ENCODE measurements at places on chromosomes 16 and 17.
A peak's percentile ranks its signal among the peaks of the same experiment; 100 is the strongest.

DNA sequence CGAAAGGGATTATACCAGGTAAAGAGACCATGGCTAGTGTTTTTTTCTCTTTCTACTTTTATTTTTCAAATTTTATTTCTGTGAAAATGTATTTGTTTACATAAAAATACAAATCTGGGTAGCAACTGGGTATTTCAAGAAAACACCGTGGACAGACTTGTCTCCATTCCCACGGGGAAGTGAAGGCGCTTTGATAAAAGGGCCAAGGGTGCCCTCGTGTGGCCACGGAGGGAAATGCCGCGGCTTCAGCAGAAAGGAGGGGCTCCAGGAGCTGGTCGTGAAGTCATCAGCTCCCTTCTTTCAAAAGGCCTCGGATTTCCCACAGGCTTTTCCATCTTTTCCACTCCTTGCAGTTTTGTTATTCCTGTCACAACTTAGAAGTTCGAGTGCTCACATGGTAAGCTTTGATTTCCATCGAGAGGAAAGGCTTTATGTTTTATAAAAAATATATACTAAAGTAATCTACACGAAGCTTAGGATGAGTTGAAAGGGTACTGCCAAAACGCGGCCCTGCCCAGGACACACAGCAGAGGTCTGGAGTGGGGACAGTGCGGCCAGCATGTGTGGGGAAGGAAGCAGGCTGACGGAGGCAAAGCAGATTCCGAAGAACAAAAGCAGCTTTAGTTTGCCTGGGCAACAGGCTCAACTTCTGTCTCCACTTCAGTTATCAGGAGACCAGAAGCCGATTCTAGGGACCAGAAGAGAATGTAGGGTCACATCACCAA is 15.3 kb upstream of the MNT start:
- peak; percentile 93 for DNase-seq

DNA sequence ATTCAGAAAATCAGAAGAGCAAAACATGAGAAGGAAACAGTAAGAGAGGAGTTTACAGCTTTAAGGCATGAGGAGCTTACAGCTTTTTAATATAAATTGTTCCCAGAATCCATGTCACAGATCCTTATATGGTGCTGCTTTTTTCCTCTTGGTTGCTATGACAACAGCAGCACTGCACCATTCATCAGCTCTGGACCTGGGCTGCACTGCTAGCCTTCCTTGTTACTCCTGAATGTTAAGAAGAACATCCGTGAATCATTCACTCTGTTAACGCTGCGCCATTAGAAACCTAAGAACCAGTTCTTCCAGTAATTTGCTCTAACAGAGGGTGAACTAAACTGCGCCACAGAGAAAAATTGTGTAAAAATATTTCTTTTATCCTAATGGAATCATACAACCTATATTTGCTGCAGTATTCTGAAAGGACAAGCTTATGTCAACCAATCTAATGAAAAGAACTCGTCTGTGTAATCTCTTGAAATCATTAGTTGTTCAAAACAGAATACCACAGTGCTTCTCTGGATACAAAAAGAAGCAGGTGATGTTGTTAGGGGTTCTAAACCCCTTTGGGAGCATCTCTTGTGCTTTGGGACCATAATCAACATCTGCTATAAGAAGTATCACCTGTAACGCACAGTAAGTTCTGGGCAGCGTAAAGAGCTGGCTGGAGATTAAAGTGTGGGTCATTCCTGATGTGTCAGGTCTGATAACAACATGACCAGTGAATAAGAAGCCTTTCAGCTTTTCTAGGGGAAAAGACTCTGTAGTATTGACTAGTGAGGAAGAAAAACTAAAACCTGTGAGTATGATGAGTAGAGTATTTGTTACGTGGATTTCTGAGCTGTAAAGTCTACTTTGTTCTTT is 151.2 kb downstream of the TANC2 start:
- no peak for DNase-seq

- no peak for DNase-seq
Measured at GRCh38 chr16:22235839-22236745, 30.0 kb downstream of the EEF2K start.

DNA sequence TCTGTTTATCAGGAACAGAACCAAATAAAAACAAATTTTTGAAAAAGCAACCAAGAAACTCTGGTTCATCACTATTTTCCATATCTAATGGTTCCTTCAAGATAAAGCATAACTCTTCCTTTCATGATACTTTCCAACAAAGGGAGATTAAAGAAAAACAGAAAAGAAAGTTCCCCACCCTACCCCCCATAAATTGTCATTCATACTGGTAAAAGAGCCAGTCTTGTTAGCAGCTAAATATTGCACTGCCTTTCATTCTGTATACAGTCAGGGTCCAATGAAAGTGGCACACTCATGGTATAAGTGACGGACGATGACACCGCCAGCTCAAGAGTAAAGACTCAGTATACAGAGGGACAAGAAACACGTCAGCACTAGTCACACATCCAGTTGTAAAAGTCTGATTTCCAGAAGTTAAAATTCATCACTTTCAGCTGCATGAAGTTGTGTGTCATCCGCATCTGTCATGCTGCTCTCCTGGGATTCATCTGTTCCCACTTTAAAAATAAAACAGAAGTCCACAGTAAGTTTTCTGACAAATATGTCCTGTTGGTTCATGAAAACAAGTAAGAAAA is 68.5 kb downstream of the CDC27 start:
- no peak for DNase-seq

GRCh38 chr16:4216596-4216995 is 25.3 kb downstream of the SRL start:
- DNase-seq, result no peak

GRCh38 chr16:21101631-21102420 is 48.8 kb downstream of the DNAH3 start:
- no peak for DNase-seq

GRCh38 chr17:38877130-38877851 is 7.4 kb downstream of the LASP1 start:
- no peak for DNase-seq

- DNase-seq, result no peak
Measured at GRCh38 chr16:11668623-11669379, 546 bp downstream of the SNN start.

DNA sequence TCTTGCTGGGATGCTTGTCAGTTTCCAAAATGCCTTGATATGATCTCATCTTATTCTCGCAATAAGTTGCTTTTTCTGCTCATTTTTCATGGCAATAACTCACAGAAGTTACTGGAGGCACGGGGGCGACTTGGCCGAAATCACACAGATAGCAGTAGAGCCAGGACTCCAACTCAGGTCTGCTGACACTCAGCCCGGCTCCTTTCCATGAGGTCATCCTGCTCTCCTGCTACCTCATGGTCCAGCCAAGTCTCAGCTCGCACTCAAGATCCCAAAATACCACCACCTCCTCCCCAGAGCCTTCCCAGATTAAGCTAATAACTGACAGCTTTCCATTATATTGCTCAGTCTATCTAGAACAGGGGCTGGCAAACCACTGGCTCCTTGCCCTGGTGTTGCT is 269.5 kb downstream of the MAP2K4 start:
- no peak for DNase-seq

DNA sequence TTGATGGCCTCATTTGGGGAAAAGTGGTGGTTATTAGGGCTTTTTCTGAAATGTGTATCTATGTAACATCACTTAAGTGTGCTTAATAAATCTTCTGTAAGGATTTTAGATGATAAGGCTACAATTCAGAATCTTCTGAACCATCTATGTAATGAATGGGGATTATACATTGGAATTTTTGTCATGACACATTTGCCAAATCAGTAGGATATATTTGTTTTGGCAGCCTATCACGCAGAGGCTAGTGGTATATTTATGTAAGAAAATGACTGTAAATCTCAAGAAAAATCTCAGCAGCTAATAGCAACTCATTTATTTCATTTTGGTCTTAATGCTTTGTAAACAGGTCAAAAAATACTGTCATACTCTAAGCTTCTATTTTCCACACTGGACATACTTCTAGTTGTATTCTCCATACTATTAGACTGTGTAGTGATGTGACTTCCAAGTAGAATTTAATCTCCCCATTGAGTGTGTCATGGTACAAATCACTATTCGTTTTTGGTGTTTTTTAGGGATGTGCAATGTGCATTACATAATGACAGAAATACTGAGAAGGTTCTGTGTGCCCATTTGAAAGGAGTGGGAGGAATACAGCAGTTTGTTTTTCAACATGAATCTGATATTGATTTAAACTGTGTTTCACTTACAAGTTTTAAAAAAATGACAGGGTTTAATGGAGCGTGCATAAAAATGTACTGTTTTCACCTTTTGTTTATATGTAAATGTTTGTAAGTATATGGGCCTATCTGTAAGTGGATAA is 29.2 kb downstream of the CLUH start:
- DNase-seq, result no peak

DNA sequence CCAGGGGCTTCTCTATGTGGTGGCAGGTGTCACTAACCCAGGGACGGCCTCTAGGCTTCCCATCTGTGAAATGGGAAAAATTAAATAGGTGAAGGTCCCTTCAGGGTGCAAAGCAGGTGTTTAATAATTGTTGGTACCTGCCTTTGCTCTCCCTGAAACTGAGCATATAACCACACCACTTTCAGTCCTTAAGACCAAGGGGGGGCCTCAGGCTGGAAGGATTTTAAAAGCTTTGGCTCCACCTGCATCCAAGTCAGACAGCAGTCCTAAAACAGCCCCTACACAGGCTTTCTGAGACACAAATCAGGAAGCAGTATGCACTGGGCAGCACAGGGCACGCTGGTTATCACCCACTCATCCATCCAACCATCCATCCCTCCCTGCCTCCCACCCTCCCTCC is 55.0 kb downstream of the TK2 start:
- DNase-seq, result no peak

GRCh38 chr16:7350806-7351205 is 18.2 kb downstream of the RBFOX1 start:
- DNase-seq, result no peak

DNA sequence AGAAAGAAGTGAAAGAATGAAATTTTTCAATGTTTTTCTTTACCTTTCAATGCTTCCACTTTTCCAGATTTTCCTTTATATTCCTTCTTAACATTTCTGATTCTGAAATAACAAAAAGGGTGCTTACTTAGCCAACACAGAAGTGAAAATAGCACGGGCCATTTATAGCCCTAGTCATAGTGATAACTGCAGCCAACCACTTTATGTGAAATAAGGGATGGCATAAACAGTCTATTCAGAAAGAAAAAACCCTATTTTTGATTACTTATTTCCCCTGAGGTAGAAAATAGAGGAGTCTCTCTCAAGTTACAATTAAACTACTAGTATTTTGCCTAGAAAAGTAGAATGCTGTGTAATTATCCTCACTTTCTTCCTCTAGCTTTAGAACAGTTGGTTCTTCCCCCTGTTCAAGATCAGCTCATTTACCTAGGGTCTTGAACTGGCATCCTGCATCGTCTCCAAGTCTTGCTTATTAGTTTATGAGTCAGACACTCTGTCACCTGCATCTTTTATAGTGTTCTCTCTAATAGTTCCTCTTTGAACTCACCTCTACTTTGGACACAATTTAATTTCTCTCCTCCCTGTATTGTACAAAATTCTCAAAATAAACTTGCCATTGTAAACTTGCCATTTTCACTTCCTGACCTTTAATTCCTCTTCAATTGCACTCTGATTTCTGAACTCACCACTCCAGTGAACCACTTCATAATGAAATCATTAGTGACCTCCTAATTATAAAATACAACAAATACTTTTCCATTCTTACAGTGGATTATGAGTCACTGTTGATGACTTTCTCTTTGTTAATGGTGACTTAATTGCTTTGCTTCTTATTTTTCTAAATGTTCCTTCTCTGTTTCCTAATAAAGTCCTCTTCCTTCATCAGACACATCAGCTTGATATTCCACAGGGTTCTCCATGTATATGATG is 23.6 kb downstream of the ABCA6 start:
- peak; percentile 68 for DNase-seq

GRCh38 chr16:79599256-79599836 is 1.2 kb downstream of the MAF start:
- no peak for DNase-seq

DNA sequence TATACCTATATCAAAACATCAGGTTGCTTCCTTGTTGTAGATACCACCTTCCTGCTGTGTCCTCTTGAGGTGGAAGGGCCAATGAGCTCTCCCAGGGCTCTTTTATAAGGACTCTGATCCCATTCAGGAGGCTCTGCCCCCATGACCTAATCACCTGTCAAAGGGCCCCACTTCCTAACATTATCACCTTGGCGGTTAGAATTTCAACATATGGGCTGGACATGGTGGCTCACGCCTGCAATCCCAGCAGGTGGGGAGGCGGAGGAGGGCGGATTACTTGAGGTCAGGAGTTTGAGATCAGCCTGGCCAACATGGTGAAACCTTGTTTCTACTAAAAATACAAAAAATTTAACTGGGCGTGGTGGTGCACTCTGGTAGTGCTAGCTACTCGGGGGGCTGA is 86.4 kb downstream of the HAPSTR1 start:
- no peak for DNase-seq

DNA sequence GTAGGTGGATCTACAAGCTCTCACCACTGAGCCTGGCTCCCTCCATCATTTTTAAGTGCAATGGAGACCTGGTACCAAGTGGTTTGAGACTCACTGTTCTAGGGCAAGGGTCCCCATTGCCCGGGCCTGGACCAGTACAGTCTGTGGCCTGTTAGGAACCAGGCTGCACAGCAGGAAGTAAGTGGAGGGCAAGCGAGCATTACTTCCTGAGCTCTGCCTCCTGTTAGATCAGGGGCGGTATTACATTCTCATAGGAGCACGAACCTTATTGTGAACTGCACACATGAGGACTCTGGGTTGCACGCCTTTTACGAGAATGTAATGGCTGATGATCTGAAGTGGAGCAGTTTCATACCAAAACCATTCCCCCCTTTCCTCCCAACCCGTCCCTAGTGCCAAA is 6.8 kb upstream of the ZNF594 start:
- no peak for DNase-seq

- no peak for DNase-seq
Measured at GRCh38 chr16:49610983-49611382, 237.4 kb downstream of the C16orf78 start.

- no peak for DNase-seq
Measured at GRCh38 chr17:50307654-50308053, 33.4 kb downstream of the TMEM92 start.

DNA sequence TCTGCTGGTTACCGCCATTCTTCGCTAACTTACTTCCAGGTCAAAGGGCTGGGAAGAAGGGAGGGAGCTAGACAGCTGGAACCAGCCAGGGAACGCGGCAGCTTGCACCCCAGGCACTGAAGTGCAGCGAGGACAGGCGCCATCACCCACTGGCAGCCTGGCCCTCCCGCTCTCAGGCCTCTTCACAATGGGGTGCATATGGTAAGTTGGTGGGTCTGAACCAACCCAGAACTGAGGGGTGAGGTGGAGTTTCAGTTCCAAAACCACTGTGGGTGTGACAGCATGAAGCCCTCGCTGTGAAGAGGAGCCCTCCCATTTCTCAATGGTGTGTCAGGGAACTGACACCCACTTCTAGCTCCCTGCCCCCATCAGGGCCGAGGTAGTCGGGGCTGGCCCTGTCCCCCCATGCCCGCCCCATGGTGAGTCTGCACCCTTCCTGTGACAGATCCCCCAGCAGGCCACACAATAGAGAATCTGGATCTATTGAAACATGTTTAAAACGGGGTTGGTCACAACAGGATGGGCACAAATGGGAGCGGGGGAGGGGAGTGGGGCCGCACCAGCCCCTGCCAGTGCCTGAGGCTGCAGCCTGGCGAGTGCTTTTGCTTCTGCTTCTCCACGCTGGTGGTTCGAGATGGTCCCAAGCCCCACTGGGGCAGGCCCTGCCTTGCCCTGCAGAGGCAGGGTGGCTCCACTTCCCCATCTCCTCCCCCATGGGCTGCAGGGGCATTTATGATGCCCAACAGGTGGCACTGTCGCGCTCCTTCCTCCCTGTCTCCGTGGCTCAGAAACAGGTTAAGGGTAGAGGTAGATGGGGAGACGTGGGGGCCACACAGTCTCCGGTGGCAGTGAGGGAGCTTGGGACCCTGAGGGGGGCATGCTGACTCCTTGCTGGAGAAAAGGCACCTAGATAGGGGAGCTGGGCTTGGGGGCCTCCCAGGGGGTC is 2.3 kb downstream of the LIMD2 start:
- peak; percentile 77 for DNase-seq

Measured in suppressor macrophage treated with lipopolysaccharide for 4 hours (primary cell).